HS-5 (cell line): ENCODE measurements at places on chromosomes 6 and 20.

- no peak for DNase-seq
Observed at GRCh38 chr20:848193-848592, 14.7 kb downstream of the FAM110A start.

GRCh38 chr6:6584310-6585002 lies 4.1 kb upstream of the LY86 start:
- no peak for DNase-seq

GRCh38 chr20:11445891-11446290 lies 471.8 kb upstream of the BTBD3 start:
- DNase-seq: no peak

- DNase-seq: no peak
Observed at GRCh38 chr6:145723646-145724045, 11.7 kb downstream of the EPM2A start.

- DNase-seq: no peak
Observed at GRCh38 chr6:453152-453551, 61.6 kb downstream of the IRF4 start.

DNA sequence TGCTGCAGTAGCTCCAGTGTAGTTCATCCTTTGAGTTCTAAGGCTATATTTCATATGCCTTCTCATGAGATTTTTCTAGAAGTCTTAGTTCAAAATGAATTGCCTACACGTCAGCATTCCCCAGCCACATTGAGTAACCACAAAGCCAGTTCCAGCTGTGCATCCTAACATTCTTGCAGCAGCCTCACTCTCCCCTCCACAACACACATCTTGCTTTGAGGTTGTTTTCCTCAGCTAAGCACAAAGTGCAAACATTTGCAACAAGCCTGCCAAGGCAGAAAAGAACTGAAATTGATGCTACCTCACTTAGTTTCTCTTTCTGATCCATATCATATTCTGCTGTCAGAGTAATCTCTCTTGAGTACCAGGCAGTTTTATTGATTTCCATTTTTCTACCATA lies 160.7 kb upstream of the KCNQ5 start:
- DNase-seq: no peak

GRCh38 chr20:33070111-33071053 lies 9.1 kb upstream of the BPIFB4 start:
- no peak for DNase-seq

DNA sequence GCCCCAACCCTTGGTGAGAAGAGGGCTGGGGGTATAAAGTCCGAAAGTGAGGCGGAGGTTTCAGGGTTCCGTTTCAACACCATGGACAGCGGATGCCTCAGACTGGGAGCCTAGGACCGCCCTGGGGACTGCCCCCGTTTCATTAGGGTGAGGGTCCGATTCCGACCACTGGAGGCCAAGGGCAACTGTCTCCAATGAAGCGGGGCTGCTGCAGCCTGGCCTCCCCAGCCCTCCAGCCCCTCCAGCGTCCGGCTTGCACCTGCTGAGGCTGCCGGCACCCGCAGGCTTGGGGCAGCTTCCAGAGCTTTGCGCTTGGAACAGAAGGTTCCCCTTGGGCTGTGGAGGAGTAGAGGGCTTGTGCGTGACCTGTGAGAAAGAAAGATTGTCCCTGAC lies 39.9 kb downstream of the YTHDF1 start:
- DNase-seq: no peak

DNA sequence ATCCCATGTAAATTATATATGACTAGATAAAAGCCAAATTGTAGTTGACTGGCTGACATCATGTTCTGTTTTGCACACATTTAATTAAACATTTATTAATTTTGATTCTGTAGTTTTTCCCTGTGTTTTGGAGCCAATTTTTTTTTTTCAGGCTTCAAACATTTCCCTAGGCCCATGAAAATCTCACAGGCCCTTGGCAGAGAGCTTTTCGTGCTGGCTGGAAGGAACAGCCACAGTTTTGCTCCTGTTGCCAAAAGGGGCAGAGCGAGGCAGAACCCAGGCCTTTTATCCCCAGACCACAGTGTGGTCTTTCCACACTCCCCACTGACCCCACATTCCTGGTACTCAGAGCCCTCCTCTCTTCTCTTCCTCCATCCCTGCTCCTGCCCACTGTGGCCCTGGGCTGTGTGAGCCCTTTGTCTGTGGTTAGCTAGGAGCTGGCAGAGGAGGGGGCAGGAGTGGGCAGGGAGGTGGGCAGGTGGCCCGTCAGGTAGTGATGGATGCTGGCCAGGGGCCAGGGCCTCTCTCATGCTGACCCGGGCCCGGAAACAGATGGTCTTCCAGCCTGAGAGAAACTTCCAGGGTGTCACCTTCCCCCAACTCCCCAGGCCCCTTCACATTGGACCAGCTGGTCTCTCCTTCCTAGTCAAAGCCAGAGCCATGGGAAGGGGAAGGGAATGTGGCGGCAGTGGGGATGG lies 19.4 kb upstream of the CCM2L start:
- DNase-seq: no peak

- no peak for DNase-seq
Observed at GRCh38 chr6:151408858-151409257, 17.5 kb upstream of the ZBTB2 start.

DNA sequence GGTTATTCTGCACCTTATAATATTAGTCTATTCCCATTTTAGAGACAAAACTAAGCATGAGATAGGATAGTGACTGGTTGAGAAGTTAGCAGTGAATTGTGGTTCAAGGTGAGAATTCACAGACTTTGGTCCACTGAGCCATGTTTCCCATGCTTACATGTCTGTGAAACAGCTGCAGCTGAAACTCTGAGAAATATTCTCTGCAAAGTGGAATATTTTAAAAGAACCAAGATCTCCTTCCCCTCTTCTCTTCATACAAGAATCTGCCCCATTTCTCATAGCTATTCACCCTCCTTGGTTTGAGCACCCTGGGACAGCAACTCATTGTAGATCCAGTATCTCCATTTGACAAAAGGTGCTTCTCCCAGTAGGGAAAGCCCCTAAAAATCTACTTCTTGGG lies 70.2 kb upstream of the TMEM170B start:
- no peak for DNase-seq

- no peak for DNase-seq
Observed at GRCh38 chr6:46748940-46749503, 2.3 kb downstream of the ANKRD66 start.

GRCh38 chr6:4950836-4951533 lies 52.9 kb downstream of the RPP40 start:
- DNase-seq: no peak

- DNase-seq: no peak
Observed at GRCh38 chr20:12893019-12893418, 115.8 kb upstream of the SPTLC3 start.

- DNase-seq: no peak
Observed at GRCh38 chr20:57350081-57350710, 859 bp upstream of the RAE1 start.

GRCh38 chr20:3777716-3778629 lies 3.3 kb downstream of the SPEF1 start:
- DNase-seq: no peak

DNA sequence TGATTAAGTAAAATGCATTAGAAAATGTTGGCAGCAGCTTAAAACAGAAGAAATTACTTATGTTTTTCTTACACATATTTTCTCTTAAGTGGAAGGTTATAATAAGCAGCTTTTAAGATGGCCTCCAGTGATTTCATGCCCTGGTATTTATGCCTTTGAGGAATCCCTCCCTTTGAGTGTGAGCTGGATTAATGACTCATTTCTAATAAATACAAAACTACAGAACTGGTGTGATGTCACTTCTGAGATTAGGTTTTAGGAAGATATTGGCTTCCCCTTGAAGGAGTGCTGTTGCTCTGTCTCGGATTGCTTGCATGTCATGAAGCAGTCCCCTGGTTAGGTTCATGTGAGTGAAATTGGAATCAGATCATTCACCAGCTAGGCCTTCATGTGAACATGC lies 143.2 kb upstream of the EPHA7 start:
- peak; percentile 29 for DNase-seq

DNA sequence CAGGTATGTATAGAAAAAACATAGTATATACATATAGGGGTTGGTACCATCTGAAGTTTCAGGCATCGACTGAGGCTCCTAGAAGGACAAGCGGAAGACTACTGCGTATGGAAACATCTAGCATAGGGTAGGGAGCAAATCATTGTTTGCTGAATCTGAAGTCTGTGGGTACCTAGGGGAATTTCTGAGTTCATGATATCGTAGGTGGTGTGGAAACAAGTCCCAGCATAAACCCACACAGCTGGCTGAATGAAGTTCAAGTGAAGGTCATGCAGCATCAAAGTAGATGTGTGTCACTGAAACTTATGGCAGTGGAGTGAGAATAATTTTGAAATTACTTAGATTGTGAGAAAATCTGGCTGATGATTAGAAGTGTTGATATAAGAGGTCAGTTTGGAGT lies 39.4 kb downstream of the MAP7 start:
- DNase-seq: no peak

DNA sequence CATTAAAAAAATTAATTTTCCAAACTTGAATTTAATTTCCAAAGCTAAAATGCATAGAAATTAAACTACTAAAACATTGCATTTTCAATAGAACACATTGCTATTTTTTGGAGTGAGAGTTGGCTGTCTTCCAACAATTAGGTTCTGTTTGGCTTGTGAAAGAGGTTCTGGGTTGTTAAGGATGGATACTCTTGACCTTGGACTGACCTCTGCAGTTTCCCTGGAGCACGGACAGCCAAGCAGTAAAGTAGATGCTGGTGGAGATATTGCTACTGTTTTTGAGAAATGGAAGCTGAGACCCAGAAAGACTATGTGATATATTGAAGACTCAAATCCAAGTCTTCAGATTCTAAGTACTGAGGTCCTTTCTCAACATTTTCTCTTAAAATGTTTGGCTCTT lies 95.9 kb upstream of the CHD6 start:
- DNase-seq: no peak

DNA sequence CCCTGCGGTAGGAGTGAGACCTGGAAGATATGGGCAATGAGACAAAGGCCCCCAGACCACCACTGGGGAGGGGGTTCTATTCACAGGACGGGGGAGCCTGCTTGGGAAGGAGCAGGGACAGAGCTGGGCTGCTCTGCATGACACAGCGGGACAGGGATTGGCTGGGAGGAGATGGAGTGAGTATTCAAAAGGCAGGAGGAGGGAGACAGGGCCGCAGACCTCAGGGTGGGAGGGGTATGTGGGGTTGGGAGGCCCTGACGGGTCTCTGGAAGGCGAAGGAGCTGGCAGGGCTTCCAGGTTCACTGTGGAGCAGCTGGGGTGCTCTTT lies 60.8 kb upstream of the RPS6KA2 start:
- no peak for DNase-seq

GRCh38 chr6:34223381-34223955 lies 13.2 kb upstream of the HMGA1 start:
- no peak for DNase-seq
